ENCODE measurements at places on chromosomes 2 and 18. TPM values are rescaled to one million over a fixed set of nuclear protein-coding genes. Genes with fewer than 3 reads are reported as not detected.

TMEM198 gene
- 0.62 TPM for total RNA-seq

PIEZO2 gene
- total RNA-seq, result 0.53 TPM

SERPINE2 gene
- total RNA-seq, result 139 TPM

GAL3ST2 gene
- 0.22 TPM for total RNA-seq

CD28 gene
- not detected for total RNA-seq

MOCOS gene
- total RNA-seq, result 2.9 TPM

DUSP19 gene
- total RNA-seq, result 0.80 TPM

MROH2A gene
- total RNA-seq, result 0.23 TPM

TRIM43 gene
- 0.09 TPM for total RNA-seq

SKOR2 gene
- total RNA-seq, result not detected

COX5B gene
- 325 TPM for total RNA-seq

MAL gene
- 0.26 TPM for total RNA-seq

NEURL3 gene
- total RNA-seq, result 0.77 TPM

HMSD gene
- not detected for total RNA-seq

SRD5A2 gene
- total RNA-seq, result 0.02 TPM

TRPM8 gene
- total RNA-seq, result 0.20 TPM

LAMA3 gene
- 64.3 TPM for total RNA-seq

DNAJC5G gene
- not detected for total RNA-seq

PARD6G gene
- 3.4 TPM for total RNA-seq

ALLC gene
- not detected for total RNA-seq

PROKR1 gene
- total RNA-seq, result not detected

FNDC4 gene
- 4.5 TPM for total RNA-seq

C2orf80 gene
- total RNA-seq, result not detected

ARHGEF4 gene
- total RNA-seq, result 11.0 TPM

SERPINB10 gene
- not detected for total RNA-seq

DSG1 gene
- total RNA-seq, result not detected

REG1B gene
- total RNA-seq, result not detected

SLC40A1 gene
- 2.0 TPM for total RNA-seq

CPS1 gene
- 16.3 TPM for total RNA-seq

CNGA3 gene
- 0.02 TPM for total RNA-seq

MGAT4A gene
- 2.6 TPM for total RNA-seq

WNT6 gene
- total RNA-seq, result 0.17 TPM

DNAH6 gene
- total RNA-seq, result 0.02 TPM

DAPL1 gene
- total RNA-seq, result 0.16 TPM

MOGAT1 gene
- not detected for total RNA-seq

GPR45 gene
- not detected for total RNA-seq

NEB gene
- 0.20 TPM for total RNA-seq

CCDC178 gene
- not detected for total RNA-seq

CFAP221 gene
- total RNA-seq, result 0.14 TPM

AP1S3 gene
- total RNA-seq, result 27.8 TPM

LOXHD1 gene
- not detected for total RNA-seq

CTLA4 gene
- not detected for total RNA-seq

SH2D6 gene
- total RNA-seq, result 0.96 TPM

ANO7 gene
- 1.6 TPM for total RNA-seq

CDH20 gene
- not detected for total RNA-seq

RFX8 gene
- not detected for total RNA-seq

CCDC102B gene
- 0.38 TPM for total RNA-seq

C1GALT1C1L gene
- 2.6 TPM for total RNA-seq

DRC1 gene
- 0.11 TPM for total RNA-seq

COL4A3 gene
- 0.60 TPM for total RNA-seq

PAX3 gene
- not detected for total RNA-seq

Data from A549 treated with AZD2906 at 1 μM for 4 hours (cell line).